ENCODE measurements at places on chromosomes 4 and X.

DNA sequence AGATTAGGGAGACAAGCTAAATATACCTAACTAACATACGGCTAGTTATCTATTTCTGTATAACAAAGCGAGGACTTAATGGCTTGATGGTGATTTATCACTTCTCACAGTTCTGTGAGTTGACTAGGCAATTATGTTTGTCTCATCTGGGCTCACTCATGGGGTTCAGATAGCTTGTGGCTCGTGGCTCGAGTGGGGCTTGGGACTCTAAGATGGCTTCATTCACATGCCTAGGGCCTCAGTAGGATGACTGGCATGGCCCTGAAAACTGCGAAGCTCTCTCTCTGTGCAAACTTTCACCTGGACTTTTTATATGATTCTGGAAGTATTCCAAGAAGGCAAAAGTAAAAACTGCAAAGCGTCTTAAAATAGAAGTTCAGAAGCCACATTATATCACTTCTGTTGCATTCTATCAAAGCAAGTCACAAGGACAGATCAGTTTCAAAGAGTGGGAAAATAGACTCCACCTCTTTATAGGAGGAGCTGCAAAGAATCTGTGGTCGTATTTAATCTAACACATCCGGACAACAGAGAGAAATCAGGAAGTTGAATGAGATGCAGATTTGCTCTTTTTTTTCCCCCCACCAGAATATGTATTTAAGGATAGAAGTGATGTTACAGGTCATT is 491.2 kb downstream of the INPP4B start:
- no peak for DNase-seq

GRCh38 chrX:39613482-39613995 is 484.2 kb downstream of the BCOR start:
- DNase-seq, result no peak

GRCh38 chr4:103422467-103423219 is 224.5 kb upstream of the CENPE start:
- DNase-seq, result no peak

GRCh38 chr4:185780472-185780871 is 31.5 kb downstream of the SORBS2 start:
- no peak for DNase-seq

All from cardiac septum (tissue), 1 donor.